ENCODE measurements at places on chromosomes 11 and 22.

GRCh38 chr11:33889296-33889695 lies 2.6 kb downstream of the LMO2 start:
- no peak for DNase-seq

GRCh38 chr11:11432621-11433319 lies 79.7 kb upstream of the CSNK2A3 start:
- no peak for DNase-seq

GRCh38 chr22:45880091-45880715 lies 96.8 kb downstream of the WNT7B start:
- no peak for DNase-seq

DNA sequence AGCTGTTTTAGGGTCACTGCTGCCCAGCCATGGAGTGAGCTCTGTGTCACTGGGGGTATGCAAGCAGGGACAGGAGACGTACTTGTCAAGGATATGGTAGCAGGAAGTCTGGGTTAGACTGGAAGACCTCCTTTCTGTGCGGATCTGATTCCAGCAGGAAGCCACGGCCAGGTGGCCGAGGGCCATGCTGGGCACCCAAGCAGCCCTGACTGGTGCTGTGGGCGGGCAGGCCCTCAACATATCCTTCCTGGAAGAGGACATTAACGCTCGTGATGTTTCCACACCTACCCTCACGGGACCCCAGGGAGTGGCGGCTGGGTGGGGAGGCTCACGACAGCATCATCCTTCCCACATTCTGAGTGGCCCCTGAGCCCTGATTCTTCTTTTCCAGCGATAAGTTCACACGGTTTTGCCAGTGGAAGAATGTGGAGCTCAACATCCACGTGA lies 8.7 kb upstream of the ANKRD13D start:
- DNase-seq: no peak

DNA sequence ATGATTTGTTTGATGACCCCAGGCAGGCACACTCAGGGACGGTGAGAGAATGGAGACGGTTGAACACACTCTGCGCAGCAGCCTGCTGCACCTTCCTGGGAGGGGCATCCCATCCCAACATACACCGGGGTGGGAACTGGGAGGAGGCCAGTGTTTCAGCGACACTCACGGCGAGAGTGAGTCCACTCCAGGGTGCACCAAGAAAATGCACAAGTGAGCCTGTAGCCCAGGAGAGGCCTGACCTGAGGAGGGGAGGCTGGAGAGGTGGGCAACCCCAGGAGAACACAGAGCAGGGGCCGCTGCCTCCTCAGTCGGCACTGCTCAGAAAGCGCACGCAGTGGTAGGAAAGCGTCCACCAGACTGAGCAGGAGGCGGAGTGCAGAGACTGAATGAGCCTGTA lies 54.5 kb downstream of the IGF2 start:
- no peak for DNase-seq

DNA sequence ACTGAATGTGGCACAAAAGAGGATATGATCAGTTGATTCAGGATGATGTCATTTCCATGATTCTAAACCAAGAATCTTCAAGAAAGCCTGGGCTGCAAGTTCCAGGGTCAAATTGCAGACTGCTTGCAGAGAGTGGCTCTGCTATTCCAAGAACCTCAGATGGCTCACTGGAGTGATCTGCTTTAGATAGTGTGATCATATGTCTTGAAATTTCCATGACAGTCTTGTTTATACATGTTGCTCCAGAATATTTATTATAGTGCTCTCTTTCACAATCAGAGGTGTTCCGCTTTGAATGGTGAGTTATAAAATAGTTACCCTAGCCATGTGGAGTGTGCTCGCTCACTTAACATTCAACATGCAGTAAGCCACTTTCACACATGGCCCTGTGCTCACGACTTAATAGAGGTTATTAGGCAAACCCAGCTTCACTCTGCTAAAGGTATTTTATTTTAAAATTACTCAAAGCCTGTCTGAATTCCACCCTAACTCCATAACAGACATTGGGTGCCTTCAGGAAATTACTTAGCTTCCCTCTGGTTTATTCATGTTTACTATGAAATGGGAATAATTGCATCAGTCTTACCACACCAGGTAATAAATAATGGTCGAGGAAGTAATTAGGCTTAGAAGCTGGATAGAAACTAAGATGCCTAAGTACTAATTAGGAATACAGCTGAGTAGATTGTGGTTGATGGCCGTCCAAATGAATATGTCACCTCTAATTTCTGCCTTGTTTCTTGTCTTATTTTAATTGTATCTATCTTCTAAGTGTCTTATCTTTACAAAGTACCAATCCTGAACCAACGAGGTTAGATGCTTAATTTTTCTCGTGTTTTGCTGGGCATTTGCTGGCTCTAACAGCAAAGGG lies 187.9 kb downstream of the ETS1 start:
- peak; percentile 27 for DNase-seq

GRCh38 chr11:110336054-110336453 lies 39.6 kb upstream of the RDX start:
- DNase-seq: no peak

- no peak for DNase-seq
Observed at GRCh38 chr11:80720295-80720694, 1279.5 kb upstream of the TENM4 start.

DNA sequence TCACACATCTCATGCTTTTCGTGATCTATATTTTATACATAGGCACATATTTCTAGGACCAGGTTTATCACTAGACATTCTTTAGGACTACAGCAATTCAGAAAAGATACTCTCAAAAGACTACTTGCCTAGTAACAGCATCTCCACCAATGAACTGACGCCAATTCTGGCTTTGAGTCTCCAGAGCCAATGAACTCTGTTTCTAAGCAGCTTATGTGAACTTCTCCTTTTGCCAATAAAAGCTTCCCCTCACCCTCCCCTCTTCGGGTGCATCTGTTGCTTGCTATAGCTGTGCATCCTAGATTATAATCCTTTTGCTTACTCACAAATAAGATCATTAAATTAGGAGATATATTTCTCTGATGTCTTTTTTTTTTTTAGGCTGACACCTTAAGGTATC lies 11.4 kb upstream of the ANKK1 start:
- DNase-seq: no peak

DNA sequence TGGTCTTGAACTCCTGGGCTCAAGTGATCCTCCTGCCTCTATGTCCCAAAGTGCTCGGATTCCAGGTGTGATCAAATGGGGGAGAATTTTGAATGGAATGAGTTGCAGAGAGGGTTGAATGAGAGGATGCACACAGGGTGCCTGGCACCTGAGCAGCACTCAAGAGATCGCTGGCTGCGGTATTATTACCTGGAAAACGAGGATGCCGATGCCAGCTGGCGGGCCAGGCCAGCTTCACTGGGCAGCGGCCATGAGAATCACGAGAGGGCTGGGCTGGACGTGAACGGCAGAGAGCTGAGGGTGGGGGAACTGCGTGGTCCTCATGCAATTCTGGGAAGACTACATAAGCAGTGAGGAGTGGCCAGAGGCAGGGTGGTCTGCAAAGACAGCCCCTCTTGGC lies 2.9 kb downstream of the MGAT3 start:
- DNase-seq: no peak

GRCh38 chr22:22388090-22388489 lies 120.5 kb downstream of the ZNF280B start:
- no peak for DNase-seq

DNA sequence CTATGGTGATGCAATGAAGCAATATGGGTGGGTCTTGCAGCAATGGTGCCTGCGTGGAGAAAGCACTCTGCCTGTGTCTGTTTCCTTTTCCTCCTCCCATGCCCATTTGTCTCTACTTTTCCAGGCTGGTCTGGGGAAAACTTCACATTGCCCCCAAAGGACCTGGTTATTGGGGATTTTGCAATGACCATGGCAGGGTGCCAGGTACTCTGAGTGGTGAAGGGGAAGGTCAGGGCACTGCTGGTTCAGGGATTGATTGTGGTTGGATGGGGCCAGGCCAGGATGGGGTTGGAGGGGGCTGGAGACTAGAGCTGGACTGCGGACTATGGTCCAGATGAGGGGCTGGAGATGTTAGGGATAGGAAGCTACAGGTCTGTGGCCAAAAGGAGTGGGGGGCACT lies 92.1 kb downstream of the INSC start:
- DNase-seq: no peak

DNA sequence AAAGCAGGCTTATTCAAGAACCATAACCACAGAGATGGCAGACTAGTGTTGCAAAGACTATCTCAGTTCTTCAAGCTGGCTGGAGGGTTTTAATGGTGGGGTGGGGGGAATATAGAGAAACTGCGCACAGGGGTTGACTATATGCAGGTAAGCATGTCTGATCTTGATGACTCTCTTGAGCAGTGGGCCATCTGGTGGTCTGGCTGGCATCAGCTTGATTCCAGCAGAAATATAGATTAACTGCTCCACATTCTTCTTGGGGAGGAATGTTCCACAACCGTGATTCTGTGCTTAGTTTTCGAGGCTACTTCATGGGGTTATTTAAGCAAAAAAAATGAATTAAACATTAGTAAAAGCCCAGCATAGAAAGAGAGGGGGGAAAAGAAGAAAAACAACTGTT lies 158.8 kb upstream of the PGR start:
- DNase-seq: no peak

GRCh38 chr11:18313965-18314763 lies 7.8 kb downstream of the HPS5 start:
- no peak for DNase-seq

DNA sequence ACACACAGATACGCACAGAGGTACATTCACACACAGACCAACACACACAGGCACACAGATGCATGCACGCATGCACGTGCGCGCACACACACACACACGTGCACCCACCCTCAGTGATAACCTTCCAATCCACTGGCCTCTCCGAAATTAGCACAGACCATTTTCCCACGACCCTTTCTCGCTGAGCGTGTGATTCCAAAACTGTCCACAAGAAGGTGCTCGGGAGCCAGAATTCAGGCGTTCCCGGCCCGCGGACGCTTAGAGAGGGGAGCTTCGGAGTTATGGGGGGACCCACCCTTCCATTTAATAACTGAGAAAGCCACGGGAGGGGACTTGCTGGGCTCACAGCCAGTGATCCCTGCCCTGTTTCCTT lies 33.8 kb upstream of the SLC35C1 start:
- DNase-seq: no peak

DNA sequence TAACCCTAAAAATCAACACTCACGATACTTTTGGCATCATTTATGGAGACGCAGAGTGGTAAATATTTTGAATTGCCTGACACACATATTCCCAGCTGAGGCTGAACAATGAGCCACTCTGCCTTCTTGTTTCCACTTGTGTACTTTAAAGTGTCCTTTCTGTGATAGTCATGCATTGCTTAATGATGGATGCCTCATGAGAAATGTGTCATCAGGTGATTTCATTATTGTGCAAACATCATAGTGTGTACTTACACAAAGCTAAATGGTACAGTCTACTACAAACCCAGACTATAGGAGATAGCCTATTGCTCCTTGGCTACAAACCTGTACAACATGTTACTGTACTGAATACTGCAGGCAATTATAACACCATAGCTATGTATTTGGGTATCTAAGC lies 44.2 kb downstream of the MRE11 start:
- no peak for DNase-seq

DNA sequence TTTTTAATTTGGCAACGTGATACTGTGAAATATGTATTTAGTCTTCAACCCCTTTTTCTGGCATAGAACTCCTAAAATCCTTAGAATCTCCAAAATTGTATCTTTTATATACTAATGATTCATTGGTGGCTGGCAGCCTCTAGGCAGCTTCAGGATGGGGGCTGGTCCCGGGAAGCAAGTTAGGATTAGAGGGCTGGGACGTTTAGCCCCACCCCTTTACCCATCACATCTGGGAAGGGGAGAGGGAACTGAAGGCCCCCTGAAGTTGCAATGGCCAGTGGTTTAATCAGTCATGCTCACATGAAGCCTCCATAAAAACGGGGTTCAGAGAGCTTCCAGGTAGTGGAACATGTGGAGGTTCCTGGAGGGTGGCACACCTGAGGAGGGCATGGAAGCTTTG lies 7.1 kb downstream of the IL17RA start:
- DNase-seq: no peak

DNA sequence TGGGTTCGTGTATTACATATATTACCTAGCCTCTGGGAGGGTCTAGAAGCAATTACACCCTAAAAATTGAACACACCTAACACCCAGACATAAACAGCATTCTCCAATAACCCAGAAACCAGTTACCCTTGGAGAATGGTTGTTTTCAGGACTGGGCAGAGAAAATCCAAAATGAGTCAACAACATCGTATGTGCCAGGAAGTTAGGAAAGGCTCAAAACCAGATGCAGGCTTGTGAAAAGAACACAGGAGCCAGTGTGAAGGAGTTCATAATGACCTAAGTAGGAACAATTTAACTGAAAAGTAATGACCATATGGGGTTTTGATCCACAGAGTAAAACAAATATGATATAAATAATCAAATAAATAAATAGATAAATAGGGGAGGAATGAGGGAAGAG lies 5.1 kb upstream of the CLPB start:
- no peak for DNase-seq

DNA sequence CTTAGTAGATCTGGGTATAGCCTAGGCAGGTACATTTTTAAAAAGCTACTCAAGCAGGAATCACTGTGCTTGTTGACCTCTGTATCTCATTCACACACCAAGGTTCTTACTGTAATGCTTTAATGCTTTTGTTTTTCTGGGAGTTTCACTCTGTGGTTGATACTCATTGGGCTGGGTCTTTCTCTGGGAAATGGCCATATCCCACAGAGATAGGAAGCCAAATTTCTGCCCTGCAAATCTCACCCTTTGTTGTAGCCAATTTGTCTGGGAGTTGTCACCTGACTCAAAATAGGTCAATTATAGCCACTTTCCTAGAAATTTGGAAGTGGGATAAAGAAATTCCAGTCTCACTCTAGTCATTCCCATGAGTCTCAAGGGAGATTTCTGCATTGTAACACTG lies 195.8 kb upstream of the BDNF start:
- DNase-seq: no peak

- DNase-seq: no peak
Observed at GRCh38 chr11:15268598-15268997, 153.9 kb downstream of the INSC start.

DNA sequence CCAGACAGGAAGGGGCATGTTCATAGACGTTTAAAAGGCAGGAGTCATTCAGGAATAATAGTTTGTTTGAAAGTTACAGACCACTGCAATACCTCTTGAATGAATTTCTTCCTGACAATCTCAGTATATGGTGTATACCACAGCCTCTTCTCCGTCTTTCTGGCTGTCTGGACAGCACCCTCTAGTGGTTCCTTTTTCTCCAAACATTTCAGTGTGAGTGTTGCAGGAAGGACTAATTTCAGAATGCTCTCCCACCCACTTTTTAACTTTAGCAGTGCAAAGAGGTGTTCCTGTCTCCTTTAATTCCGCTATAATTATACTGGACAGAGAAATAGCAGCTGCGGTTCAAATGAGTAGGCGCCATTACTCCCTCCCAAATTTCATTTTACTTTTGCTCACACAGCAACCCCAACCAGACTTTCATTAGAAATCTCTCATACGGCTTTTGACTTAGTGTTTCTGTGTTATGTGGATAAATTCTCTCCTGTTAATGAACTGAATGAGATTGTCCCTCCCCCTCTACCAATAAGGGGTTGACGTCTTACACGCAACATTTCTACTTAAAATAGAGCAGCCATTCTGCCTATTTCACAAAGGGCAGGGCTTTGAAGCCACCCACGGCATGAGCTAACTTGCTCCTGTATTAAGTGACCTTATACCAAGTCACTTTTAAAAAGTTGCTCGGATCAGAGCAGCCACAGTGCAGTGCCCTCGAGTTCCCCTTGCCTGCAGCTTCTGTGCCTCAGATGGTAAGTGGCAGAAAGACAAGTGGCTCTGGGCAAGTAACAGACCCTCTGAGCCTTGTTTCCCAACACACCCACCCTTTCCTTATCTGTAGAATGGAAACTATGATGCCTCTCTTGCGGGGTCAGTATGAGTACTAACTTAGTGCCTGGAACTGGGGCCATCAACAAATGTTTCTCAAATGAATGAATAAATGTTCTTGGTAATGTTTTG lies 368.6 kb downstream of the OPCML start:
- no peak for DNase-seq

All from NCI-H1417 treated with DMSO at 0.1 percent for 48 hours (cell line).